Stimulated activated CD4-positive, alpha-beta T cell treated with anti-CD3 and anti-CD28 coated beads, Interleukin-2, amount 100 ng/mL, for 24 hours (primary cell): ENCODE measurements at places on chromosomes 1 and 21.

DNA sequence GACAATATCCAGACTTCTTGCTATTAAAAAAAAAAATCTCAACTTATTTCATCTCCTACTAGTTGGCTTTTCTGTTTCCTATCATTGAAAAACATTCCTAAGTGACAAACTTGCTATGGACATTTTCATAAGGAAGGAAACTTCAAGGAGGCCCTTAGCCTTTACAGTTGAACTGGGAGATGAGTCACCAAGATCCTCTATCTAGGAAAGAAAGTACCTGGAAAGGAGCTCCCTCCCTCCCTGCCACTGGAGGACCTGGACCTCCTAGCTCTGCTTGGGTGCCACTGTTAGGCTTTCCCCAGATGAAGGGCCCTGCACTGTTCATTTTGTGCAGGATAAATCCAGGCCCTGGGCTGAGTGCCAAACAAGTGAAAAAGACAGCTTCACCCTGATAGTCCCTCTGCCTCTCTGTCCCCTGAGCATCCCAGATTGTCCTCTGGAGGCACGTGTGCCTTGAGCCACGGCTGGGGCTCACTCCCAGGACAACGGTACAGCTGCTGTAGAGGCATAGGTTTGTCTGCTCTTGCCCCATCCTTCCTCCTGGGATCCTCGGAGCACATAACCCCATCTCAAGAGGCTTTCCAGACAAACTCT, 40.2 kb upstream of the SOX13 start:
- DNase-seq, result no peak

- no peak for DNase-seq
These were observed 10.9 kb downstream of the VAV3 start for GRCh38 chr1:107954126-107954525.

GRCh38 chr1:11736746-11737639, 1.1 kb downstream of the AGTRAP start:
- DNase-seq, result peak; percentile 43

GRCh38 chr21:28872218-28872617, 120.5 kb downstream of the LTN1 start:
- no peak for DNase-seq

- no peak for DNase-seq
These were observed 302.3 kb downstream of the BACH1 start for GRCh38 chr21:29601047-29601446.

DNA sequence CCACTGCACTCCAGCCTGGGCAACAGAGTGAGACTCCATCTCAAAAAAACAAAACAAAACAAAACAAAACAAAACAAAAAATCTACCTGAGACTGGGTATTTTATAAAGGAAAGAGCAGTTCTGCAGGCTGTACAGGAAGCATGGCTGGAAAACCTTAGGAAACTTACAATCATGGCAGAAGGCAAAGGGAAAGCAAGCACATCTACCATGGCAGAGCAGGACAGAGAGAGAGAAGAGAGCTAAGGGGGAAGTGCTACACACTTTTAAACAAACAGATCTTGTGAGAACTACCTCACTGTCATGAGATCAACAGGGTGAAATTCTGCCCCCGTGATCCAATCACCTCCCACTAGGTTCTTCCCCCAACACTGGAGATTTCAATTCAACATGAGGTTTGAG, 198.3 kb upstream of the SAMSN1 start:
- no peak for DNase-seq
